Activated T-cell treated with anti-CD3 and anti-CD28 coated beads for 48 hours (primary cell): ENCODE measurements at places on chromosomes 12 and 14.

DNA sequence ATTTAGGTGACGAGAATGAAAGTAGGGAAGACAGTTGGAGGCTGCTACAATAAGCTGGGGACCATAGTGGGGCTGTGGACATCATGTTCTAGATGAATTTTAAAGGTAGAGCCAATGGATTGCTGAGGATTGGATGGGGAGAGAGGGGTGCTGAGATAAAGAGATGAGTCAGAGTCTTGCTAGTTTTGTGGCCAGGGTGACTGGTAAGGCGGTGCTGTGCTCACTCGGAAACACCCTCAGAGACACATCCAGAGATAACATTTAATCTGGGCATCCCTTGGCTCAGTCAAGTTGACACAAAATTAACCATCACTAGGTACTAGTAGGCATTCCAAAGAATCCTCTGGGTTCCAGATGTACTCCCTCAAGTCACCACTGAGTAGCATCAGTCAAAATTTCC lies 170.7 kb downstream of the ADCK1 start:
- no peak for DNase-seq

DNA sequence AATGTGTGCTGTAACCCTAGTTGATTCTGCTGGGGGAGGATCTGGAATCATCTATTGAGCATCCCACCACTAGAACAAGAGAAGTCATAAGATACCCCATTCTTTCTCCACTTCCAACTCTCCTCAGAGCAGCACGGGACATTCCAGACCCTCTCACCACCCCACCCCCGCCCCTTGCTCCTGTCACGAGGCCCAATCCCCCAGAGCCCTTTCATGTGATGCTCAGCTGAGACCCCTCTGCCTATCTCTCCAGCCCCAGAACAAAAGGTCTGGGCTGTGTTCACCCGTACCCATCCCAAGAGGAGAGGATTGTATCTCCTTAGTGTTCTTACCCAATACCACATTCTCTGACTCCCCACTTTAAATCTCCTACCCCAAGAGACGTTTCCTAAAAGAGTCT lies 602 bp downstream of the PMEL start:
- no peak for DNase-seq

- DNase-seq = no peak
These were observed 91.2 kb downstream of the WNK1 start for GRCh38 chr12:843609-844008.

DNA sequence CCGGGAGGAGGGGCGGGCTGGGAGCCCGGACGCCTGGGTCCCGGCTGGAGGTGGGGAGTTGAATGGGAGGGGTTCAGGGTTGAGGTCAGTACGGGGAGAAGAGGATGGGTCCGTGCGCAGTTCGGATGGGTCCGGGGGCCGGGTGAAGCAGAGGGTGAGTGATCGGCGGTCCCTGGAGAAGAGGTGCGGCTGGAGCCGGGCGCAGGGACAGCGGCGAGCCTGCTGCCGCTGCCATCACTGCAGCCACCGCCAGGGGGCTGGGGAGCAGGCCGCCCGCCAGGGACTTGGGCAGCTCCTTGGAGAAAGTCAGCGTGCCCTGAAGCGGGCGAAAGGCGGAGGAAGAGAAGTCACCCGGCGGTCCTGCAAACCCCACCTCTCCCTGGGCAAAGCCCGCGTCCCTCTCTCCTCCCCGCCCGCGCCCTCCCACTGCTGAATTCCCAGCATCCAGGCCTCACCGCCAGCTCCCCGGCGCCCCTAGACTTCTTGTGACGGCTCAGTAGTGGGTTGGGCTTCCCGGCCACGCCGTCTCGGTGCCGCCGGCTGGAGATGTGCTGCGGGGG lies 6.0 kb upstream of the GPR84 start:
- no peak for DNase-seq

DNA sequence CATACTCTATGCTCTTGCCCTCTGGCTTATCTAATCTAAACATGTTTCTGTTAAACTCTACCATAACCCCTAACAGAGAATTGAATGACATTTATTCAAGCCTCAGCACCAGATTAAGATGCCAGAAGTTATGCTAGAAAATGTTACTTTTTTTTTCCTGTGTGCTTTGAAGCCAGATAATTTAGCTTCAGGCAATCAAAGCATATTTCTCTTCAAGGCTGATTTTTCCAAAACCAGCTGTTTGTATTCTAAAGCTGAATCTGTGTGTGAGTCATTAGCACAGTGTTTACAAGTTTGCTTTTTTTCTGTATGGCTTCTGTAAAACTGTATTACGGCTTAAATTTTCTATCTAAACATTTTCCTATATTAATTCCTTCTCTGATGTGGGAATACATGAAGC lies 326.1 kb downstream of the FSCB start:
- DNase-seq = no peak

DNA sequence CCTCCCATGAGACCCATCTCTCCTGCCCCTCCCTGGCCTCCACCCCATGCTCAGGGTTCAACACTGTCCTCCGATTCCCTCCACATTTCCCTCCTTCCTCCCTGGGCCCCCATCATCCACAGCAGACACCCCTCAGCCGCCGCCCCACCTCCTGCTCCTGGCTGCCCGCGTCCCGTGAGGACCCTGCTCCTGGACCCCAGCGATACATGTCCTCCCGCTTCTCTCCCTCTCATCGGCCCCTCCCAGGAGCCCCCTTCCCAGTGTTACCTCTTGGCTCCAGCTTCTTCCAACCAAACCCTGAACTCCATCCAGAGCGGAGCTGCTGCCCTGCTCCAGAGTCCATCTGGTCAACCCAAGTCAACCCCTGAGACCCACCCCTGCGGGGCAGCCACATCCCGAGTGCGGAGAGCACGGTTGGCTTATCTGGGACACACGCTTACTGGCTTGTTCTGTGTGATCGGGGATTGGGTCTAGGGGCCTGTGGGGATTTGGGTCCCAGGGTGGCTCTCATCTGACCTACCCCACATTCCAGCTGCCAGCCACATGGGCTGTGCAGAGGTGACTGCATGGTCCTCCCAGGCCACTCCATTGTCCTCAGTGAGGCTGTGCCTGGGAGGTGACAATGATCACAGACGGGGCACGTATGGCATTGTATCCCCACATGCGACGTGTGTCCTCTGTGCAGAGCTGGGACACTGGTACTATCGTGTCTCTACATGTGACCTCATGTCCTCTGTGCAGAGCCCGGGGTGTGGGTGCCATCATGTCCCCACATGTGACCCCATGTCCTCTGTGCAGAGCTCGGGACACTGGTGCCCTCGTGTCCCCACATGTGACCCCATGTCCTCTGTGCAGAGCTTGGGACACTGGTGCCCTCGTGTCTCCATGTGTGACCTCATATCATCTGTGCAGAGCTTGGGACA lies 333.6 kb downstream of the ADGRD1 start:
- DNase-seq = no peak

DNA sequence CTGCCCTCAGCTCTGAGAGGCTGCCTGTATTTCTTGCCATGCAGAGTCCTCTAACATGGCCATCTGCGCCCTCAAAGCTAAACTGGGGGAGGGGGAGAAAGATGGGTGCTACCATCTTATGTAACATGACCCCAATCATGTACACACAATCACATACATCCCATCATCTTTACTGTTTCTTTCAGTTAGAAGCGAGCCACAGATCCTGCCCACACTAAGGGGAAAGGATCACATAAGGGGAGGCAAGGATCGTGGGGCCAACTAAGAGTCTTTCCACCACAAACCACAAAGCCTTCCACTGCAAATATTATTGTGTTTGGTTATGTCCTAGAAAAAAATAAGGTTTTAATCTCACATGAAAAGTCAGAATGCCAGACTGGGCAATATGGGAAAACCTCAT lies 11.8 kb upstream of the AMN1 start:
- DNase-seq = no peak

DNA sequence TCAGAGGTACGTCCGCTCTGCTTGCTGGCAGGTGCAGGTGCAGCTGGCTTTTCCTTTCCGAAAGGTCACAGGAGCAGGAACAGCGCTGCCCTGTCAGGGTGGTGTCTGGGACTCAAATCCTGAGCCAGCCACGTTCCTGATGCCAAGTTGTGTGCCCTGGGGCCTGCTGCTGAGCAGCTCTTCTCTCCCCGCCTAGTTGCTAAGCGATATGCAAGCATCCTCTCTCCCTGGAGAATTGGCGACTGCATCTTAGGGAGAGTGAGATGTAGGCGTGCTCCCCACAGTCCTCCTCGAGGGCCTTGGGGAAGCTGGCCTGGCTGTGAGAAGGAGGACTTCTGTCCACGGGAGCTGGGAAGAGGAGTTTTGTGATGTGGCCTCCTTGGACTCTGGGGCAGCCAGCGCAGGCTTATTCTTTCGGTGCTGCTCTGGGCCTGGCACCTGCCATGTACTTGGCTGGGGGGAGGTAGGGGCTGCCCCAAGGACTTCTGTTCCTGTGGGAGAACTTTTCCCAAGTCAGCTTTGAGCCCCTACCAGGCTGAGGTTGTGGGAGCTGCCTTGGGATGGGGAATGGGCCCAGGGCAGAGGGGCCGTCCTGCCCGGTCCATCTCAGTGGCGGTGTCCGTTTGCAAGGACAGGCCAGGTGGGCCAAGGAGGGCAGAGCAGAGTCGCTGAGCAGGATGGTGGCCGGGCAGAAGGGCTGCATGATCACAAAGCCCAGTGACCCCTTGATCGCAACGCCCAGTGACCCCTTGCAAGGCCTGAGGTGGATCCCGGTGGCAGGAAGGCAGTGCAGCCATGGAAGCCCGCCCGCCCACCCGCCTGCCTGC lies 183.5 kb downstream of the ADGRD1 start:
- DNase-seq = no peak

GRCh38 chr14:61643555-61643954 lies 51.8 kb upstream of the HIF1A start:
- no peak for DNase-seq

DNA sequence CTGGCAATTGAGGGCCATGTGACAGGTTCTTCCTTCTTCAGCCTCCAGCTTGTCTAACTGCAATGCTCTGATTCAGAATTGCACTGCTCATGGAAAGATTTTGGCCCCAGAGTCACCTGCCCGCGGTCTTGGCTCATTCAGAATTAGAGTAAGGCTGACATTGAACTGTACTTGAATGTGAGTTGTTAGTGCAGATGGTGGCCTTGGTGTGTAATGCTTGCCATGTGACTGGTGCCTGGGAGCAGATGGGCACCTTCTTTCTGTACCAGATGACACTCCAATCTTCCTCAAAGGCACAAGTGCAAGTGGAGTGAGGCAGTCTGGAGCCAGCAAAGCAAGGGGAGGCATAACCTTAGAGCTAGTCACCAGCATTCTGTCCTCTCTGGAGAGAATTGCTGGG lies 36.5 kb upstream of the ANO4 start:
- no peak for DNase-seq

GRCh38 chr12:77893918-77894317 lies 63.2 kb downstream of the NAV3 start:
- no peak for DNase-seq

- DNase-seq = no peak
These were observed 52.2 kb downstream of the FAR2 start for GRCh38 chr12:29201296-29201695.

DNA sequence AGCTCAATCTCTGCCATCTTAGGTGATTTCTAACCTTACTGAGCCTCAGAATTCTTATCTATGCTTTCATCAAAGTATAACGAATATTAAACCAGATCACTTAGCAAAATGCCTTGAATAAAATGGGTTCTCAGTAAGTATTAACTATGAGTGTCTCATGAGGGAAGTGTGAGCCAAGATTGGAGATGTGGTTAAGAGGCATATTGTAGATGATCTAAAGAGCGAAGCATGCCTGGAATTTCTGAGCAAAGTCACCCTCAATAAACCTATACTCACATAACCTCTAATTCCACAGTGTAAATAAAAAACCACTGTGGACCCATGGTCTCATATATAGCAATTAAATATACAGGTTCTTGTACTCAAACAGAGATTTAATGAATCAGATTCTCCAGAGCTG lies 193.1 kb upstream of the FSCB start:
- DNase-seq = no peak

GRCh38 chr12:49552899-49553298 lies 14.1 kb downstream of the KCNH3 start:
- DNase-seq = no peak

DNA sequence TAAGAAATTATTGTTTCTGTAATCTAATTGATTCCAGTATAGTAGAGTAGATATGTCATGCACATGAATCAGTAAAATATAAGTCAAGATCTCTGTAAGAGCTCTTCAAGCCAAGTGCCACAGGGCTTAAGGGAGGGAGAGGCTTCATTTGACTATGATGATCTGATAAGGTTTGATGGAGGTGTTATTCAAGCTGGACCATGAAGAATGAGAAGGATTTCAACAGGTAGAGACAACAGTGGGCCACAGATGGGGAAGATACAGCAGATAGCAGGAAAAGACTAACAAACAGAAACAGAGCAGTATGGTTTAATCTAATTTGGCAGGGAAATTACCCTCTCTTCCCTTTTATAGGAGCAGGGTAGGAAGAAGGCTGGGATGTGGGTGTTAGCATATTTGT lies 40.6 kb upstream of the FKBP4 start:
- DNase-seq = no peak

DNA sequence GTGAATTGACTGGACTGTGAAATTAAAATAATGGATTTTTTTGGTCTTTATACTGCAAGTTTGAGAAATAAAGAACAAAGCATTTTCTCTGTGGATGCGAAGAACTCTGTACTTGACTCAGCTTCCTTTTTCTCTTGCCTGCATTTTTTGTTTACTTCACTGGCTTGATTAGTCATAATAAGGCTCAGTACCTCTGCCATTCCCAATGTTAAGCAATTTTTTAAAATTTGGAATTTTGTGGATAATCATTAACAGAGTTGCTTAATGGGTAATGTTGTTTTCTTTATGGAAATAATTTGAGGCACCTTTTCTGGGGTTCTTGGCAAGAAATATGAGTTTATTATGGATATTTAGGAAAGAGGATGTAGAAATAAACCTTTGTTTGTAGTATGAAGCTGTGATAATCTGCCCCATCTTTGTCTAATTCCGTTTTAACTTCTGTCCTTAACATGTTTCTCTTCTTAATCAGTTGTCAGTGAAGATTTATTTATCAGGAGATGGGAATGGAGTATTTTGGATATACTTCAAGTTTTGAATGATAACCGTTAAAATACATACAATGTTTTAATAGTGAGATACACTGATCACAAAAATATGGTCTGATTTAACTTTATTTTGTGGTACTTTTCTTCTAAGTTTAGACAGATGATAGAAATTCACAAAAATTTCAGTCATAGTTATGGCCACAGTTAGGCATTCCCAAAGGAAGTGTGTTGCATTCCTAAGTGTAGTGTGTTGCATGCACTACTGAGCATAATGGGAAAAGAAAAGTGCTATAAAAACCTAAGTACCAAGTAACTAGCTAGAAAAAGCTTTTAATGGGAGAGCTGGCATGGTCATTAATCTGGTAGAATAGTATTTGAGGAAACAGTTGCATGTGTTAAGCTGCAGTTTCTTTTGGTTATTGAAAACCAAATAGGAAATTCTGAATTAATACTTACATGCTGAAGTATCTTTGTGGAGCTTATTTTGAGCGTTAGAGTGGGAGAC lies 27.7 kb downstream of the WNK1 start:
- no peak for DNase-seq
